Right ventricle myocardium superior (tissue), 1 donor: ENCODE measurements at places on chromosomes 3 and 15. TPM values are rescaled to one million over a fixed set of nuclear protein-coding genes. Genes with fewer than 3 reads are reported as not detected.

Gene CX3CR1
- 1.5 TPM for total RNA-seq

Gene CCRL2
- total RNA-seq: 1.1 TPM

Gene LRRIQ4
- not detected for total RNA-seq

Gene ROPN1
- not detected for total RNA-seq

Gene TEX264
- 34.7 TPM for total RNA-seq

Gene PXK
- 12.0 TPM for total RNA-seq

Gene RAF1
- 142 TPM for total RNA-seq

Gene FRMD5
- 44.0 TPM for total RNA-seq

Gene TGM4
- not detected for total RNA-seq

Gene GASK1A
- total RNA-seq: 0.75 TPM

Gene AMT
- 32.2 TPM for total RNA-seq

Gene CHDH
- total RNA-seq: 9.3 TPM

Gene MYZAP
- total RNA-seq: 966 TPM

Gene AADACL2
- not detected for total RNA-seq

Gene CLCN2
- 1.9 TPM for total RNA-seq
